A172 (cell line): ENCODE measurements at places on chromosomes 2 and 18. TPM values are rescaled to one million over a fixed set of nuclear protein-coding genes. Genes with fewer than 3 reads are reported as not detected.
A peak's percentile ranks its signal among the peaks of the same experiment; 100 is the strongest.

GRCh38 chr2:43791035-43791765, 17.4 kb downstream of the DYNC2LI1 start:
- DNase-seq = no peak

GRCh38 chr18:48124857-48125626, 194.6 kb upstream of the SMAD2 start:
- DNase-seq = no peak

DNA sequence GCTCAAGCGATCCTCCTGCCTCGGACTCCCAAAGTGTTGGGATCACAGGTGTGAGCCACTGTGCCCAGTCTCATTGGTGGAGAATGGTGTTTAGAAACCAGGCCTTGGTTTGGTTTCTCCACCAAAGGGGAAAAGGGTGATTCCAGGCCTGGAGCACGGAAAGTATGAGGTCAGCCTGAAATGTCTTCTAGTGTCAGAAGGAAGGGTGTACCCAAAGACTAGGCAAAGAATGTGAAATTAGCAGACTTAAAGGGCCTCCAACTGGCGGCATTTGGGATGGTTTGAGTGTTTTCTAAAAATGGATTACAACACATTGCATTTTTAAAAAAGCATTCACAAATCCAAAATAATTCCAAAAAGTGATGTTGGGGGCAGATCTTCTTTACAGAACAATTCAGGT, 139.6 kb downstream of the SH3BP4 start:
- DNase-seq = no peak

DNA sequence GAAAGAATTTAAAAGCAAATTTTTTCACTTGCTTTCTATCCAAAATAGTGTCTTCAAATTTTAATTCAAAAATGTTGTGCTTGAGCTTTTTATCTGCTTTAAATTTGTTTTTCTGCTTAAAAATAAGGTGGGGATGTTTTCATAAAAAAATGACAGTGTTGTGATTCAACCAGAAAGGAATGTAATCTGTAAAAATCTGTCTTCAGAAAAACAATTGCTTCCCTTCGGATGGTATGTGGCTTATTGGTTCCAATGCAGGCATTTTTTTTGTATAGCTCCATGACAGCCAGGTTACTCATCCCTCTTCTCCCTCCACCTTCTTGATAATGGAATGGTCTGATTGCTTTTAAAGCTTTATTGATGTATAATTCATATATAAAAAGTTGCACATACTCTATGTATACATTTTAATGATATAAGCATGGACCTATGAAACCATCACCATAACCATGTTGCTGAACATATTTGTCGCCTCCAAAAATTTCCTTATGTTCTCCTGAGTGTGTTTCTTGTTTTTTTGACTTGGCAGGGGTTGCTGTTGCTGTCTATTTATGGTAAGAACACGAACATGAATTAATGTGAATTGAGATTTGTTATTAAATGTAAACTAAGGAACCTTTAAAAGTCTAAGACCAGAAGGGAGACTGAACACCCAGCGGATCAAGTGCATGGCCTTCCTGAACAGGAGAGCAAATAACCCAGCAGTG, 363.7 kb upstream of the SPHKAP start:
- DNase-seq = peak; percentile 81

Gene KCTD18
- 22.1 and 31.5 TPM in 2 replicates for total RNA-seq

Gene XDH
- total RNA-seq = 0.19 and 0.34 TPM in 2 replicates

Gene FOXI3
- not detected in 2 replicates for total RNA-seq
